ENCODE measurements at places on chromosomes 13 and 19.

DNA sequence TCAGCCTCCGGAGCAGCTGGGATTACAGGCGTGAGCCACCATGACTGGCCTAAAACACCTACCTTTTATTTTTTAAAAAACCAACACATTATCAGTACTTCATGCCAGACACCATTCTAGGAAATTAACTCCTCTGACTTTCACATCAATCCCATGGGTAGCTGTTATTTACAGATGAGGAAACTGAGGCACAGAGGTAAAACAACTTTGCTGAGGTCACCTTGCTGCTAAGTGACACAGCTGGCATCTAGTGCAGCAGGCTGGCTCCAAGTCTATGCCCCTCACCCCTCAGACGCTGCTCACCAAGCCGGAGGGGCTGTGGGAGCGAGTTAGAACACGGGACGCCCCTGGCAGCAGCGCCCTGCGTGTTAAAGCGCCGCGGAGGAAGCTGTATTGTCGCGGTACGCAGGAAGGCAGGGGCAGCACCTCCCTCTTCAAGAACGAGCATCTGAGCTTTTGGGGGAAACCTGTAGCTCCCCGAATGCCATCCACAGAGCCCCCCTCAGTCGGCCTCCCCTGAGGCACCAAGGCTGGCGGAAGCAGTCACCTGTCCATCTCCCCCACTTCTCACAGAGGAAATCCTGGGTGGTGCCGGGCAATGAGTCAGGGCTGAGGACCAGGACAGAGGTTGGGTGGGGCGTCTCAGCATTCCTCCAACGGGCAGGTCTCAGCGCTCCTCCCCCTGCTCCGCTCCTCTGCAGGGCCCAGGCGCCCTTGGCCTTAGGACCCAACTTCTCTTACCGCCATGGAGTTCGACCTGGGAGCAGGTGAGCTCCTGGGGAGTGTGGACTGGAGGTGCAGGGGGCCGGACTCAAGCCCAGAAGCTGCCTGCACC, at the start of gene C19orf33:
TSS of gene C19orf33 (plus strand) at position 735 of the 835 bp plus-strand sequence. CDS start at position 746, 11 bp downstream.
- DNase-seq: no peak

GRCh38 chr13:28204043-28204442, 65.7 kb downstream of the PAN3 start:
- DNase-seq: peak; percentile 40

GRCh38 chr19:50376166-50377050, at the start of gene NR1H2:
Gene NR1H2 (plus strand): TSS chr19:50376457. CDS start chr19:50377606, 1,149 bp downstream.
- peak; percentile 95 for DNase-seq

- no peak for DNase-seq
These were observed 9.6 kb upstream of the SUCLA2 start for GRCh38 chr13:48010698-48011097.

GRCh38 chr13:97067017-97067895, 73.0 kb upstream of the OXGR1 start:
- no peak for DNase-seq

DNA sequence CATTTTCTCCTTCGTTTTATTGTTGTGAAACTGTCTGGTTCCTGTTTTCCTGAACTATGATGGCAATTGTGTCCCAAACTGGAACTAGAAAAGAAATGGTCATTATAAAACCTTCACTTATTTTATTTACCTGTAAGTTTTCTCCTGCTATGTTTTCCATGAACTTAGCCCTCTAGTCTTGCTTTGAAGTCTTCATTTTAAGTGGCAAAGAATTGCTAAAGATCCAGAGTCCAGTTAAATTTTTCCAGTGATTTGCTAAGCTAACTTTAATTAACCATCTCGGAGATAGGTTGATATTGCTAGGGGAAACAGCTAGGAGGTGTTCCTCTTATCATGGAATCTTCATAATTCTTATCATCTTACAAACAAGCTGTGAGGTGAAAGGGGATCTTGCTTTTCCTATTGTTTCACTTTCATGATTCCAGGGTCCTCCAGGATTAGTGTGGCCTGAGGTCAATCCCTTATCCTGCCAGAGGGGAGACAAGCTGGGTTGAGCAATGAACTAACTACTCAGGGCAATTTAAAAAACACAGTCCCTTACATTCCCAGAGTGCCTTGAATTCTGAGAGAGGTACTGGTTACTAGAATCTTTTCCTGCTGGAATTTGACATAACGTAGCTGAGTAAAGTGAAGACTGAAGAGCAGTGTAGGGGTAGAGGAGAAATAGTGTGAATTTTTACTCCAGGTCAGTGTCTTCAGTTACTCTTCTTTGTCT, 112.5 kb downstream of the ESD start:
- no peak for DNase-seq

GRCh38 chr13:103100830-103101229, 34.6 kb upstream of the SLC10A2 start:
- DNase-seq: no peak

Data from DMS153 (cell line).